ENCODE measurements at places on chromosomes 12 and 14.

DNA sequence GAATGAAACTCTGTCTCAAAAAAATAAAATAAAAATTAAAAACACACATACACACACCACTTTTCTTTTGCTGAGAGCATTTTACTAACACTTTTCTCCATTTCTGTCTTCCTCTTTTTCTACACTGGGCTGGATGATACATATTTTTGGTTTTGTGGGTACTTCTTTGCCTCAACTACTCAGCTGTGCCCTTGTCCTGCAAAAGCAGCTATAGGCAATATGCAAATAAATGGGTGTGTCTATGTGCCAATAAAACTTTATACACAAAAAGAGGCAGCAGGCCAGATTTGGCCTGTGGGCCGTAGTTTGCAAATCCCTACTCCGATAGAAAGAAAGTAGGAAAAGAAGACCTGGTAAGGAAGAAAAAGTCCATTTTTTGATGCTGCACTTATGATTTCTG, 6.5 kb downstream of the CLMN start:
- DNase-seq = no peak

DNA sequence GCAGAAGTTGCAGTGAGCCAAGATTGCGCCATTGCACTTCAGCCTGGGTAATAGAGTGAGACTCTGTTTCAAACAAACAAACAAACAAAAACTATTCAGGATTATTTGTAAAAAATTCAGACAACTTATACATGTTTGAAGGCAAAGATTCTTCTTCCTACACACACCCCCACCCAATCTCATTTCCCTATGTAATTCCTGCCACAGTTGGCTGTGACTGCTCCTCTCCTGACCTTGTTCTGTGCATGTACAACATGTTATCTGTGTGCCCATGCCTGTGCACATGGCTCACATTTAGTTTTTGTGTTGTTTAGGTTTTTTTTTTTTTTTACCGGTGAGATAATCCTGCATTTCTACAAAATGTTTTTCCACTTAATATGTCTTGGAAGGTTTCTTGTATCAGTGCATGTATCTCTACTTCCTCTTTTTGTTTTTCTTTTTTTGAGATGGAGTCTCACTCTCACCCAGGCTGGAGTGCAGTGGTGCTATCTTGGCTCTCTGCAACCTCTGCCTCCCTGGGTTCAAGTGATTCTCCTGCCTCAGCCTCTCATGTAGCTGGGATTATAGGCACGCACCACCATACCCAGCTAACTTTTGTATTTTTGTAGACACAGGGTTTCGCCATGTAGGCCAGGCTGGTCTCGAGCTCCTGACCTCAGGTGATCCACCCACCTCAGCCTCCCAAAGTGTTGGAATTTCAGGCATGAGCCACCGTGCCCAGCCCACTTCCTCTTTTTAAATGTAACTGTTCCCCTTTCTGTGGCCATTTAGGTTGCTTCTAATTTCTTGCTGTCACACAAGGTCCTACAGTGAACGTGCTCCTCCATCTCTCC, 8.7 kb downstream of the CFAP251 start:
- DNase-seq = no peak

DNA sequence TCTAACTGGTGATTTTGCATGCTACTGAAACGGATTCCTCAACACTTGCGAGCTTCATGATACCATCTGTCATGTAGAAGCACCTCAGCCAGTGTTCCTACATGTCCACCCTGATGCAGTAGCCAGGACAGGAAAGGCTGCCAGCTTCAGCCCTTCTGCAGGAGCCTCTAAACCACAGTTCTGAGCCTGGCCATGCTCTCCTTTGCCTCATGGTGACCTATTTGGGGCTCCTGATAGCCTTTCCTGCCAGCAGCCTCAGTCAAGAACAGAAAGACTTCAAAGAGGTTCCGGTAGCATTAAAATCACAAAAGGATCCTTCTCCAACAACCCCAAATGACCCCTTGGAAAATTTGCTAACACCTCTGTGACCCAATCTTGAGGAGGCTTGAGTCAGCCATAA, 96.0 kb downstream of the CNTN1 start:
- no peak for DNase-seq

DNA sequence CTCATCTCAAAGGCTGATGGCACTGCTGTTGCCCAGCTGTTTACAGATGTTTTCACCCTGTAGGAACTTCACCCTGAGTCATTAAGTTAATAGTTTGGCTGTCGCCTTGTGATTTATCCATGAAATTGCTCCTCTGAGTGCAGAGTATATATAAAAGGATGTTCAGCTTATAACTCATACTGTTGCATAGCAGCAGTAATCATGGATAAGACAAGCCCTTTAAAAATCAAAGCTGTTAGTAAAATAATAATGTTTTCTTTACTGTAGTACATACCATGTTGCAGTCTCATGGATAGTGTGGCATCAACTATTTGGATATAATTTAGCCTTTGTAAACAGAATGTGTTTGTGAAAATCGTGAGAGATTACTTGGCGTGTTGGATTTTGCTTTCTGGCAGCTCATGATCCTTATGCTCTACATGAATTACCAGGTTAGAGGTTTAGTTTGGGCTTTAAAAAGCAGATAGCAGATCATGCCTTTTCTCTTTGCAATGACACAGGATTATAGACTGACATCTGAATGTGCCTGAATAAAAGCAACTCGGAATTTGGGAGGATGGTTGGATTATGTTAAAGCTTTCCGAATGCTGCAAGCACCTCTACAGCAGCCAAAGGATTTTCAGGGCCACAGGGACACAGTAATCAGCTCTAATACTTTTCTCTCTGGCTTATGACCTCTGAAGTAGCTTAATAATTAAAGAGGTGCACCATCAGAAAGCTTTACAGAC, 279.7 kb upstream of the ATP2B1 start:
- no peak for DNase-seq

GRCh38 chr14:61254808-61255526, 26.2 kb downstream of the TMEM30B start:
- DNase-seq = no peak

GRCh38 chr12:81369175-81369574, 291.3 kb downstream of the ACSS3 start:
- no peak for DNase-seq

DNA sequence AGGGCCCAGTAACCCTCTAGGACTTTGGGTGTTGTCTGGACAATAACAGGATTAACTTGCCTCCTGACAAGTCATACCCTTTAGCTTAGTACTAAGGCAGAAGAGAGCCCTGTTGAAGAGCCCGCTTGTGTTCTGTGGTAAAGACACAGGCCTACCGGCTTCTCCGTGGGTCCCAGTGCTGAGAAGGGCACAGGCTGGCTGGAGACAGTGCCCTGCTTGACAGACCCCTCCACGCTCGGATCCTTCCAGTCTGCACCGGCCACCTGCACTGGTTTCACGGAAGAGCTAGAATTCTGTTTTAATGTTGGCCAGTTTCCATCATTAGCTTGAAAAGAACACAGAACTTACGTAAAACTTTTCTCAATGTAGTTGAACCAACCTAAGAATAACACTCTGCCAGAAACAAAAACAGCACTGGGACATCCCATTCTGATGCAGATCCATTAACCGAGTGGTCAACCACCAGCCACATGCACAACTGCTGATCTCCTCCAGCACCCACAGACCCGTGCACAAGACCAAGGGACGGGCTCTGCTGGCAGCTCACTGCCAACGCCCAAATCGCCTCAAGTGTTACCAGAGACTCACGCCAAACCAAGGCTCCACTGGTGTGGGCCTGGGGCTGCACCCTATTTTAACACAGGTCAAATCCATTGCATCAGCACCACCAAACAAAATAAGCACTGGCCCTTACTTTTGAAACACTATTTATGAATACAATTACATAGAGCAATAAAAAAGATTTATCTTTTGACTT, 27.1 kb downstream of the ZFYVE21 start:
- DNase-seq = no peak

DNA sequence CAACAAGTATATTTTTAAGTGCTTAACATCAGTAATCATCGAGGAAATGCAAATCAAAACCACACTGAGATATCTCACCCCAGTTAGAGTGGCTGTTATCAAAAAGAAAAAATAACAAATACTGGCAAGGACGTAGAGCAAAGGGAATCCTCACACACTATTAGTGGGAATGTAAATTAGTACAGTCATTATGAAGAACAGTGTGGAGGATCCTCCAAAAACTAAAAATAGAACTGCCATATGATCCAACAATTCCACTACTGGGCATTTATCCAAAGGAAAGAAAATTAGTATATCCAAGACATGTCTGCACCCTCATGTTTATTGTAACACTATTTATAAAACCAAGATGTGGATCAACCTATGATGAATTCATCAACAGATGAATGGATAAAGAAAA, 149.0 kb upstream of the PWP1 start:
- no peak for DNase-seq

GRCh38 chr12:57215668-57216013, 953 bp upstream of the NXPH4 start:
- DNase-seq = peak; percentile 70

DNA sequence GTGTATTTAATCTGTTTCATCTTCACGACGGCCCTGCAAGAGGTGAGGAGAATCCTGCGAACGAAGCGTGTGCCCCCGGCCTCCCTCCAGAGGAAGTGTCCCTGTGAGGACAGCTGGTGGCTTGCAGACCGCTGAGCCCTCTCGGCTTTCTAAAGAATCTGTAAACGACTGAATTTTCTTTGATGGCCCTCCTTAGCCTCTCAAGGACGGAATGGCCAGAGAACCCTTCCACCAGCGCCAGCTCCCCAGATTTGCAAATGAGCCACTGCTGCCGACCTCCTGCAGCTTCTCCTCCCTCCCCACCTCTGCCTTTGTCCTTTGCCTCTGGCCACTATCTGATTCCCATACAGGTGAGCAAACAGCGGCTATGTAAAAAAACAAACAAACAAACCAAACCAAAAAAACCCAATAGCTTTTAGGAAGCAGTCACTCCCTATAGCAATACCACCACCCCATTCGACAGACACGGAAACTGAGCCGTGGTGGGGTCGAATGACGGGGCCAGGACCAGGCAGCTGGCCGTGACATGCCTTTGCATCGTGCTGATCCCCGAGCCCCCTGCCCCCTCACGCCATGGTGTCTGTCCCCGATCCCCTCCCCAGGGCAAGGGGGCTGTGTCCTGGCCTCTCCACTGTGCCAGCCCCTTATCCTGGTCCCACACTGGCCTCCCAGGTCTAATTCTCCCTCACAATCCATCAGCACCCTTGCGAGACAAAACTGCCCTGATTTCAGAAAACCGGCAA, 23.6 kb downstream of the RFLNA start:
- DNase-seq = no peak

- no peak for DNase-seq
Observed at GRCh38 chr14:78592616-78593219, 422.5 kb downstream of the NRXN3 start.

DNA sequence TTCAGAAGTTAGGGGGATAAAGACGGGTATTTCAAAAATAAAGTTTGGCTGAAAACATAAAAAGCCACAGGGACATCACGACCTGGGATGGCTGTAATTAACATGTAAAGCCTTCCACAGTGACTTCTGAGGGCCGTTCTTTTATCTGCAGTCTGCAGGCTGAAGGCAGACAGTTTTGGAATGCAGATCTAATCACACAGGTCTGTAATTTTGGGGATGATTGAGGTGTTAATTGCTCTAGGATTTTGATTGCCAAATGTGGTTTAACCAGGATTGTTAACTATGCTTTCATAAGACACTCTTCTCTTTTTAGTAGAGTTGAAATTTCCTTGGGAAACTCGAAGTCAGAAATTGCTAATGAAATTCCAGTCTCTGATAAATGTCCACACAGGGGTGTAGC, 355.5 kb downstream of the ATP23 start:
- DNase-seq = no peak

DNA sequence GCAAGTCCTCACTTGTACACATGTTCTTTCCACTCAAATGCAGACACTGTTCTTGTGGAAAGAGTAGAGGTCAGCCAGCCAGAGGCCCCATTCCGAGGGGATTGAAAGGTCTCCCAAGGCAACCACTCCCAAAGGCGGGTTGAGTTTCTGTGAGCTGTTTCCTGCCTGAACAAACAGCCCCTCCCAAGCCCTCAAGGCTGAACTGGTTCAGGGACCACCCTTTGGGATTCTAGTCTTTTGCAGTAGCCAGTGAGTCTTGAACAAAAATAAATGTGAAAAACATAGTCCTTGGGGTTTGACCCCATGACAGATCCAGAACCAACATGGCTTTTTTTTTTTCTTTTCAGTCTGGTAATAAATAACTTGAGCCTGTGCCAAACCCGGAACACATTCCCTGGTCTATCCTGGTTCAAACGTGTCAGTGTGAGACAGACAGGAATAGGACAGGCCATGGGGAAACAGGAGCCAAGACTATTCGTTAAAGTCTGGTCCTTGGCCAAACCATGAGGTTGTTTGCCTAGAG, 17.6 kb upstream of the STK38L start:
- no peak for DNase-seq

DNA sequence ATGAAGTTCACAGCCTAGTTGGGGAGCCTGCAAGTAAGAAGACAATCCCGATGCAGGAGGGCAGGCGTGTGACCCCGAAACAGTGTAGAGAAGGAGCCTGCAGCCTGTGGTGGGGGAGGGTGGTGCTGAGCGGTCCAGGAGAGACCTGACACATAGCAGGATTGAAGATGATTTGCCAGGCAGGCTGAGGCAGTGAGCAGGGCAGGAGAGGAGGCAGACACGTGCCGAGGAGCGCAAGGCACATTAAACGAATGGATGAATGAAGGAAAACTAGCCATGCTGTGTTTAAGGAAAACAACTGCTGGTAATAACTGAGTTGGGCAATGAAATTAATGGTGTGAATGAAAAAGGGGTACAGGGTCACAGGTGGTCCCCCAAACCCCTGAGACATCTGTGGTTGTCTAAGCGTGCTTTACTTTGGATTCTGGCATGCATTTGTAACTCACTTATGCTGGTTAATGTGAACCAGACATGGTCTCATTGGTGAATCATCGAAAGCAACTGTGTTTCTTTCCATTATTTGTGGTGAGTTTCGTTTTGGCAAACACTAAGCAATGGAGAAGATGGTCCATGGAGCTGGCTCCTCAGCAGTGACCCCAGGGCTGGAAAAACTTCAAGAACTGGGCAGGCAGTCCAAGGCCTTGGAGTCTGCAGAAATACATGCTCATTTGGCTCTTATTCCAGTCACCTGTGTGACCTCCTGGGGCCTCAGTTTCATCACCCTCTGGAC, 96.9 kb upstream of the EVL start:
- DNase-seq = peak; percentile 82

GRCh38 chr14:47365233-47365632, 310.2 kb downstream of the MDGA2 start:
- no peak for DNase-seq

DNA sequence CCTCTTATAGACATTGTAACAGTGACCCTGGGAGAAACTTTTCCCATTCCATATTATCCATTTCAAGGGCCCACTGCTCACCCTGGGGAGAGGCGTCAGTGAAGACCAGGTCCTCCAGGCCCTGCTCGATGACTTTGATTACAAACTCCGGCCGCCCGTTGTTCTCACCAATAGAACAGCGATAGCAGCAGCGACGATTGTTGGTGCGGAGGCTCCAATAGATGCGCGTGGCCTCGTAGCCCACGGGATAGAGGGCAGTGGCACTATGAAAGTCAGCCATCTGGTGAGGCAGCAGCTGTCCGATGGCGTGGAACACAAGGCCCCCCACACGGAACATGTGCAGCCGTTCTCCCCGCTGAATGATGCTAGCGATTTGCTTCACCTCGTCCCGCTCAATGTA, 7.5 kb upstream of the PRKAG1 start:
- DNase-seq = no peak

GRCh38 chr12:47860279-47860841, 40.7 kb upstream of the HDAC7 start:
- DNase-seq = no peak
